ENCODE measurements at places on chromosomes 16 and 17.
A peak's percentile ranks its signal among the peaks of the same experiment; 100 is the strongest.

GRCh38 chr16:68416057-68417046 lies 32.0 kb downstream of the SMPD3 start:
- DNase-seq, result no peak

DNA sequence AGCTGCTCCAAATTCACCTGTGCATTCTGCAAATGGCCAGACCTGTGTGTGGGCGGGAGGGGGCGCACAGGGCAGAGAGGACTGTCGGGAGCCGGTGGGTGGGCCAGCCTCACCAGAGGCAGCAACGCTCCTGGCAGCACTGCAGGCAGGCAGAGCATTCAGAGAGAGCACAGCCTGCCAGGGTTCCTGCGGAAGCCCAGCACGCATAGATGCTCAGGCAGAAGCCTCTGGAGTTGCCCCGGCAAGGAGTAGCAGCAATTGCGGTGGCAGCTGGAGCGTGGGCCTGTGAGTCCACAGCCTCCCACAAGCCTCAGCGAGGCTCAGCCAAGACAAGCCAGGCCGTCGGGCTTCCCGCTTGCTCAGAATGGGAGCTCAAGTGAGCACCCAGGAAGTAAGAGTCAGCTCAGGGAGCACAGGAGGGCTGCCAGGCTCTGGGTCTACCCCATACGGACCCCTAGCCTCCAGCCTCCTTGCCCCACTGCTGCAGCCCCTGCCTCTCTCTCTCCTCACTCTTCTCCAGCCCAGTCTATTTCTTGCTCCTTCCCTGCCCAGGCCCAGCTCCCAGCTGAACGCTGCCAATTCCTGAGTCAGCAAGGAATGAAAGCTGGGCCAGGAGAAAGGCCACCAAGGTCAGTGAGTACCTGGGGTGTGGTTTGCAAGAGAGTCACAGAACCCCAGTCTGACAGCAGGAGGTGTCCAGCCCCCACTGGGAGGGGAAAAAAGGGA lies 9.6 kb downstream of the EMC6 start:
- no peak for DNase-seq

DNA sequence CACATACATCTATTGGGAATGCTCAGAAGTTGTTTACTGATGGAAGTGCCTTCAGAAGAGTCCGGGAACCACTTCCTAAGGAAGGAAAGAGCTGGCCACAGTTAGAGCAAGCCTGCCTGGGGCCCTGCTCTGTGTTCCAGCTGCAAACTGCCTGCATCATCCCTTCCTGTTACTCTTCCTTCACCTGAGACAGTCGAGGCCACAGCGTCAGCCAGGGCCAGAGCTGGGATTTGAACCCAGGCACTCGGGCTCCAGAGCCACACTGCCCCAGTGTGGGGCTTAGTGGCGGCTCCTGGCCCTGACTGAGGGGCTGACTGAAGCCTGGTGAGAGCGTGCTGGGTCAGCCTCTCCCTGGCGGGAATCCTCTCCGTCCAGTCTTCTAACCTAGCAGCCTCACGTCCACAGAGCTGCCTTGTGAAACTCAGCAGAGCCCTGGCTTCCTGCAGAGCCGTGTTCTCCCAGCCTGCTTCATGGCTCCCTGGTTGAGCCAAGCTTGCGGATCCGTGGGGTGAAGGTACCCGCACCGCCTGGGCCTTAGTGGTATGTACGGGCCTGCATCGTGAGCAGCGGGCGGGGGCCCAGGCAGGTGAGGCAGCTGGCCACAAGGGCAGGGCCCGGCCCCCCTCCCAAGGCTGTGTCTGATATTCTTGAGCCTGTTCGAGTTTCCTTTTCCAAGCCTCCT lies 4.6 kb upstream of the C17orf99 start:
- DNase-seq, result no peak

DNA sequence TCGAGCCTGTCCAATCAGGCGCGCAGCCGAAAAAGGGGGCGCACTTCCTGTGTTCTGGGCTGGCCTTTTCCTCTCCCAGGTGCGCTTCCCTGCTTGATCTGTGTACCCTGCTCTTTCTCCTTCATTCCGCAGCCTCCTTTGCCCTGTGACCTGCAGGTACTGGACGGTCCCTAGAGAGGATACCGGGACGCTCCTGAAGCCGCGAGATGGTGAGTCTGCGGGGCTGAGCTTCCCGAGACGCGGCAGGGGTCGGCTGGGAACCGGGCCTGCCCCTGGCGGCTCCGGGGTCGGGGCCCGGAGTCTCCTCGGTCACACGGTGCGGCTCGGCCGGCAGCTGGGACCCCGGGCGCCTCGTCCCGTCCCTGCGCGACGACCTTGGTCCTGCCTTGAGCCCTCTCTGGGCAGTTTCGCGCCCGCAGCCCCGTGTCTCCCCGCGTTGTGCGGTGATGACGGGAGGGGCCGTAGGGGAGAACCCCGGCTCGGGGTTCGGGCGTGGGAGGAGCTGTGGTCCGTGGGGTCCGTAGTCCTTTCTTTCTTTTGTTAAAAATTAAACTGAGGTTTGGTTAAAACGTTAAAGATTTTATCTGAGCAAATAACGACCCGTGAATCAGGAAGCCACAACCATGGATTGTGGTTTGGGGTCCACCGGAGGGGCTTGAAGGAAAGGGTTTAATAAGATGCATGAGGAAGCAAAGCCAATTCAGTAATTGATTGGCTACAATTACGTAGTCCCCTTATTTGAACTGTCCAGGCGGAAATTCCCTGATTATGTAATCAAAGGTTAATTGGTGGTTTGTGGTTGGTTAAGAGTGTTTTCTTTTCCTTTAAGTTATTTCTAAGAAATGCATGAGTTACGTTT lies 172.8 kb upstream of the ZNF267 start:
- DNase-seq, result peak; percentile 92

DNA sequence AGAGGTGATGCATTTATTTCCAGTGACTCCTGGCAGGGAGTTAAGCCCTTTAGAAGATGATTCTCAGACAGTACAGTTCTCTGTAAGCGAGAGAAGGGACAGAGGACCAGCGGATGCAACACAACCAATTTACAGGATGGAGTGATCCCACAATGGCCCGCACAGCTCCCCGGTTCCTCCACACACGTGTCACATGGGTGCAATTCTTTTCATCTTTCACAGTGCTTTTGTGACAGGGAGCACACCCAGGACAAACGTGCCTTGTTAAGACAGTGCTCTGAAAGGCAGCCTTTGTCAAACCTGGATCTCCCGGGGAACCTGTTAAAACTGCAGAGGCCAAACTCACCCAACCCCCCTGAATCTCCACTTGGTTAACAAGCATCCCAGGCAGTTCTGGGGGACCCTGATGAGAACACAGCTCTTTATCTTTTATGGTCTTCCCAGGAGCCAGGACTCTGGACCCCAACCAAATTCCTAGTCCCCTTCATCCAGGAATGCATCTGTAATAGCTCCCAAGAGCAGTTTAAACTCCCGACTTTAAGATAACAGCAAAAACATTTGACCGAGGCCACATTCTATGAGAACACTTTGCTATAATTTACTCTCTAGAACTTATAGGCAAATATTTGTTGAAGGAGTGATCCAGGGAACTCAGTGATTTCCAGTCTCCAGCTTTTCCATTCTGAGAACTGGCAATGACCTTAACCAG lies 134.9 kb upstream of the CDH5 start:
- DNase-seq, result no peak

- peak; percentile 72 for DNase-seq
These were observed 54.4 kb upstream of the RCVRN start for GRCh38 chr17:9959377-9959981.

- no peak for DNase-seq
These were observed 88.6 kb upstream of the BRD7 start for GRCh38 chr16:50457423-50457822.

GRCh38 chr16:75653922-75654321 lies 6.3 kb downstream of the TERF2IP start:
- DNase-seq, result no peak

Measured in stimulated activated CD8-positive, alpha-beta memory T cell treated with anti-CD3 and anti-CD28 coated beads, Interleukin-4, amount 100 ng/mL, for 48 hours (primary cell).